8988T (cell line): ENCODE measurements at places on chromosomes 5 and 9.

- no peak for DNase-seq
Observed at GRCh38 chr5:171478946-171479775, 59.7 kb downstream of the FGF18 start.

GRCh38 chr5:72599519-72600370 is 92.5 kb upstream of the ZNF366 start:
- no peak for DNase-seq

GRCh38 chr9:127858041-127858512 is 3.6 kb upstream of the ENG start:
- no peak for DNase-seq

GRCh38 chr5:161697001-161697400 is 11.5 kb downstream of the GABRA6 start:
- DNase-seq: no peak

DNA sequence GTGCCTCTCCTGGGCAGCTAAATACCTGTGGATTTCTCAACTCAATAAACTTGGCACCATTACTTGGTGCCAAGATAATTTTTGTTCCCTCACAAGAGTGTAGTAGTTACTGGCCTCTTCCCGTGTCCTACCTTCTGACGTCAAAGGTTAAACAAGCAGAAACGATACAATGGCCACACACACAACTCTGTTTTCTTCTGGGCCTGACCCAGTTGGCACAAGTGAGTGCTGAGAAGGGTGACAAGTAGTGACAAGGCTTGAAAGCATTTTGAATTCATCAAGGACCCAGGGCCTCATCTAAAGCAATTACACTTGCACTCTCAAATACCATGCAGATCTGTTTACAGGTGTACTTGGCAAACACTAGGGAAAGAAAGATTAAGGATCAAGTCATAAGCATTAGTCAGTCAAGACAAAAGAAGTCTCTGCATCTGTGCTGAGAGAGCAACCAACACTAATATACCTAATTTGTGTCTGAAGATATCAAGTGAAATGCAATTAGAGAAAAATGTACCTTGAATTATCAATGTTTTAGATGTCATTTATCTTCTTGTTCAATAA is 30.8 kb downstream of the RASEF start:
- no peak for DNase-seq

DNA sequence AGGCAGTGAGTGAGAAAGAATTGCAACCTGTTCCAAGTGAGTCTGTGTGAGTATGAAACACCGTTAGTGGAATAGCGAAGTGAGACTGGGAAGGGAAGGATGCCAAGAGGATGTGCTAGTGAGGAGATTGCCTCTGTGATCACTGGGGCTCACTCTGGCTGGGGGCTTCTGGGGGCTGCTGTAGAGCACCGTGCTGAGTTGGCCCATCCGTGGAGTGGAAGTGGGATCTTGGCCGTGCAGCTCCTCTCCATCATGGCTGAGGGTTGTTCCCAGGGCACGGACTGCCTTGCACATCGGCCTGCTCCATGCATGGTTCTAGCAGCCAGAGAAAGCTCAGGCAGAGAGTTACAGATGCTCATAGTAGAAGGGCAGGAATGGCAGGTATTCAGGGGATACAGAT is 236.1 kb downstream of the AGTPBP1 start:
- no peak for DNase-seq

DNA sequence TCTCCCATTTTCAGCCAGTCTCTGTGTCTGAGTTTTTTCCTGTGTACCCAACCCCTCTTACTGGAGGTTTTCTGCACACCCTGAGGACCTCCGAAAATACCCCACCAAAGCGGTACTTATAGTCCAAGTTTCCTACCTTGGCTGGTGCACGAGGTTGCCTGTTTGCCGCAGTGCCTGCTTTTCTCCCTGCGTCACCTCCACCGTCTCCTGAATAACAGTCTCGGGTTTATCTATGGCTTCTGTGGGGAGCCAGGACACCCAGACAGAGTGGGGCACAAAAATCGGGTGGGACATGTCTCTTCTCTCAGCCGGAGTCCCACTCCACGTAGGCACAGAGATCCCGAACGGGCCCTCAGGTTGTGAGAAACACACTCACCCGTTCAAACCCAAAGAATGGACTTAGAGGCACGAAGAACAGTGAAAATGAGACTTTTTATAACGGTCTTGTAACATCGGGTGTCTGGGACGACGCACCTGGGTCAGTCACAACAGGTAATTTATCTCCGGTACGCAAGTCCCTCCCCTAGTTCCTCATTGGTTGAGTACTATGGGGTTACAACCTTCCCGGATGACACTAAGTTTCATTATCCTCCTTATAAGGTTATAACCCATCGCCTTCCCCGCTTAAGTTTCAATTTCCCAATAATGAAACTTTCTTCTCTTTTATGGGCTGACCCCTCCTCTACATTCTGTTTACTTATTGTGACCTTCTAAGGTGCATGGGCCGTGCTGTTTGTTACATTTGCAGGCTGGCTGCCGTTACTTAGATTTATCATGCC is 970.2 kb upstream of the COX7C start:
- DNase-seq: no peak

GRCh38 chr5:23411994-23412393 is 95.4 kb upstream of the PRDM9 start:
- DNase-seq: no peak

- no peak for DNase-seq
Observed at GRCh38 chr9:17116400-17116837, 18.4 kb upstream of the CNTLN start.

- no peak for DNase-seq
Observed at GRCh38 chr9:69660304-69660703, 11.9 kb downstream of the APBA1 start.
